ENCODE measurements at places on chromosomes 4 and X. TPM values are rescaled to one million over a fixed set of nuclear protein-coding genes. Genes with fewer than 3 reads are reported as not detected.
A peak's percentile ranks its signal among the peaks of the same experiment; 100 is the strongest.

Gene PABPC1L2A
- total RNA-seq = not detected

Gene PTCHD1
- 0.08 TPM for total RNA-seq

Gene RIBC1
- 0.79 TPM for total RNA-seq

Gene PPBP
- total RNA-seq = not detected

Gene HMX1
- total RNA-seq = not detected

- DNase-seq = no peak
Observed at GRCh38 chr4:26152056-26152455, 168.8 kb upstream of the RBPJ start.

GRCh38 chr4:108851366-108851765, 88.5 kb upstream of the ETNPPL start:
- DNase-seq = no peak

DNA sequence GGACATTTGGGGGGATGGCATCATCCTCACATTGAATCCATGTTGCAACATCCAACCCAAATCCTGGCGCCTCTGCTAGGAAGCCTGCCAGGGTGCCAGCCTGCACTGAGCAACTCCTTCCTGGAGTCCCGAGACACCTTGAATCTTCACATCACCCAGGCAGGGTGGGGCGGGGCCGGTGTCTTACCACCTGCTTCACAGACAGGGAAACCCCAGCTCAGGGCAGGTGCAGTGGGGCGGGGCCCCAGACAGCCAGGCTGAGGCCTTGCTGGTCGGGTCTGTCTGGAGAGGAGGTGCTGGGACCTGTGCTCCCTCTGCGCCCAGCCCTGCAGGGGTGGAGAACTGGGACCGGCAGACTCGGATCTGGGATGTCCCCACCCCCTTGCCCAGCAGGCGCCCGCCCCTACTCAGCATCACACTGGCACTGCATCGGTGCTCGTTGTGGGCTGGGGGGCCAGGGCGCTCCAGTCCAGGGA, 31.5 kb upstream of the HTRA3 start:
- DNase-seq = no peak

- no peak for DNase-seq
Observed at GRCh38 chrX:150164971-150165600, 198.0 kb upstream of the MAMLD1 start.

GRCh38 chrX:119728487-119728886, 29.9 kb upstream of the SOWAHD start:
- DNase-seq = no peak

DNA sequence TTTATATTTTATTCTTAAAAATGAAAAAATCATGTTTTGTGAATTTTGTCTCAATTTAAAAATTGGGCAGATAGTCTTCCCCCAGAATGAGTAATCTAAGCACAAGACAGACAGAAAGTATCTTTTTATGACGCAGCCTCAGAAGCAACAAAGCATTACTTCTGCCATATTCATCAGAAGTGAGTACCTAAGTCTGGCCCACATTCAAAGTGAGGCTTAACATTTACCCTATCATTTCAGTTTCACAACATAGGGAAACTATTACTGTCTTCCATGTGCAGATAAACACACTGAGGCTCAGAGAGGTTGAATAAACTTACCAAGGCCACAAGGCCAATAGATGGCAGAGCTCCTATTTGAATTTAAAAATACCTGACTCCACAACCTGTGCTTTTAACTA, 4.4 kb upstream of the PRDX4 start:
- DNase-seq = no peak

DNA sequence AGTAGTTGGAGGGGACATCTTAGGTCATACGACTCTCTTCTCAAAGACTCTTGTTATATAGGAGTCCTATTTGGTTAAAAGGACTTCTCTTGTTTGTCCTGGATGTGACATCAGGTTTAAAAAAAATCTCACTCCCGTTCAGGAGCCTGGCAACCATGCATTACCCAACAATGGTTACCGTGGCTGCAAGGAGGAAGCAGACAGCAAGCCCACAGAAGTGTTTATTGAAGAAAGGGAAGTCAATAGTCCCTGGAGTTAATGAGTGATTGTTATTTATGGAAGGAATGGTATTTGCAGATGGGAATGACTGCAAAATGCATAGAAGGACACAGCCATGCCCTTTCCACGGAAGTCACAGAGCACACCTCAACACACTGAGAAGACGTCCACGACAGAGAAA, 75.9 kb upstream of the ENPP6 start:
- DNase-seq = no peak

GRCh38 chr4:7422151-7422897, 12.4 kb downstream of the PSAPL1 start:
- no peak for DNase-seq

DNA sequence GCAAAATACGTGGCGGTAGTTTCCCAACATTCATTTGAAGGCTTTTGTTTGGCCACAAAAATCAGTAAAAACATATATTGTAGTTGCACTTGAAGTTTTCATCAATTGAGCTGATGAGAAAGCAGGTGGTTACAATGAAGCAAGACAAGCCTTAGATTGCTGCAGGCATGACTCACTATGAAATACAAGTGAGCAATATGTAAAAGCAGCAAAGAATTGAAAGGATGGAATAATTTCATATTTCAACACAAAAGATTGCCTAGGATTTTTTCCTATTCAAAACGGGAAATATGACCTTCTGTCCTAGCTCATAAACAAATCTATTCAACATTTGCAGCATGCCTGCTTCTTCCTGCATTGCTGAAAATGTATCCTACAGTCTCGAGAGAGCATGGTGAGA, 190.9 kb upstream of the BANK1 start:
- no peak for DNase-seq

GRCh38 chr4:22345678-22346077, 170.2 kb downstream of the ADGRA3 start:
- DNase-seq = no peak

DNA sequence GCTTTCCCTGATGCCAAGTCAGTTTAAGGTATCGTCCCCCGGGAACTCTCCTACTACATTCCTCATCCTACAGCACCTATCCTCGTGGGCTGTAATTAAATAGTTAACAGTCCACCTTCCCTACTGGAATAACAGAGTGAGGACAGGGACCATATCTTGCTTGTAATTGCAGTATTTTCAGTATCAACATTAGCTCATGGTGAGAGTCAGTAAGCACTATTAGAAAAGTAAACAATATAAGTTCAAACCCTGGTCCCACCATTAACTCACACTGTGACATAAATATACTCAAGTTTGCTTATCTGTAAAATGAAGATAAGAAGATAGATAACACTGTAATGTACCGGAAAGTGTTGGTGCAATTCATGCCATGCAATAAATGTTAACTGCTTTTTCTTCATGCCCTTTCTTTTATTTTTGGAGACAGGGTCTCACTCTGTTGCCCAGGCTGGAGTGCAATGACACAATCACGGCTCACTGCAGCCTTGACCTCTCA, 61.3 kb downstream of the SH3RF1 start:
- DNase-seq = no peak

DNA sequence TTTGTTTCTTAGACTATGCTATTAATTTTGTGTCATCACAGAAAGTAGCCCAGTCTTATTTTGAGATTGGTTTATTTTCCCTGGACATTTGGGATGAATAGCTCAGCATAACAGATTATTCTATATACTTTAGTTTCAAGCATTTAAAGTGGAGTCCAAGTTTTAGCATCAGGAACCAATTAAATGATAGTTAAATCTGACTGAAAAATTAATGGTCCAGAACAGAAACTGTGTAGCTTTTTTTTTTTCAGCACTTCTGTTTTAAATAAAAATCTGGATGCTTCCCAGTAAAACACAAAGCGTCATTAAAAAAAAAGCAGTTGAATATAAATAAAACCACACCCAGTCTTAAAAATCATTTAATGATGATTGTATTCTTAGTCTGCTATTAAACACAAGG, 59.4 kb upstream of the PITX2 start:
- DNase-seq = no peak

DNA sequence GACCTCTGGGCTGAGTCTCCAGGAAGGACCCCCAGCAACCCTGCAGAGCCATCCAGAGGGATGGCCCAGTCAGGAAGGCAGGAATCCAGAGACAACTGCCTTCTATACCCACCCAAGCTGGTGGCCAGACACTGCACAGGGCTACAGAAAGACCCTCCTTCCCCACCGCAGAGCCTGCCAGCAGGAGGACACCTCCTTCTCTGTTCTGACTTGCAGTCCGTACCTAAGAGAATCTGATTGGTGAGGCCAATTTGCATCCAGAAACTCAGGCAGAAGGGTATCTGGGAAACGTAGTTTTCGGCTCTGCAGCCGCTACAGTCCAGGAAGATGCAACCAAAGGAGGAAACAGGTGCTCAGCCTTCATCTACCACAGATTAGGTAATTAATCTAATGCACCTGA, 155.4 kb upstream of the FRG1 start:
- DNase-seq = no peak

DNA sequence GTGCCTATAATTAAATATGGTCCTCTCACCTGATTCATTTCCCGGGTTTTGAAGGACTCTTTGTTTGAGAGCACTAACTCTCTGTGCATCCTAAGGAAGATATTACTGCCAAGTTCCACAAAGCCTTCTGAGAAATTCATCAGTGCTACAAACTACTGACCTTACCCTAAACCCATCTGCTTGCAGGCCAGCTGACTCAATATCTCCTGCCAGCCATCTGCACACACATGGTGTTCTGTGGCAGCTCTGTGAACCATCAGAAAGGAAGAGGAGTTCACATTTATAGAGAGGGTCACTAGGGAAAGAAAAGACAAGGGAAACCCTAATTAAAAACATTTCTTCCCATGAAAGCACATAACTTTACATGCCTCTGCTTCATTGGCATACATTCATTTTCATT, 156.7 kb downstream of the ATP10D start:
- peak; percentile 29 for DNase-seq

DNA sequence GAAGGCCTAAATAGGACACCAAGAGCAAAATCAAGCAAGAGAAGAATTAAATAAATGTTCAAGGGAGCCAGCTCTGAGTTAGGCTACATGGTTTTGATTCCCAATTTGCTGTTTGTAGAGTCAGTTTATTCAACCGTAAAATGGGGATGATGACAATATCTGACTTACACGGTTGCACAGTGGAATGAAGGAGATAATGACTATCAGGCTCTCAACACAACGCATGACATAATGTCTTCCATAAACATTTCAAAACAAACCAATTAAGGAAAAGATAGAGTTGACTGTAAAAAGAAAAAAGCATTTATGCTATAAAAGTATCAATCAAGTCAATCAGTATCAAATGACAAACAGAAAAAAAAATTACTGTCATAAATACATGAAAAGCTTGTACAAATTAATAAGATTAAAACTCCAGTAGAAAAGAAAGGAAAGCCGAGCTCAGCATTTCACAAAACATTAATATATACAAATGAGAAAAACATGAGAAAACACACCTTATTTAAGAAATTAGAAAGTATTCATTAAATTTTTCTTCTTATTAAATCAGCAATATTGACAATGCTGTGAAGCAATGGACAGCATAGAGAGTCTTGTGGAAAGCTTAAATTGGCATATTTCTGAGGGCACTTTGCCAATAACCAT, 179.0 kb downstream of the SCFD2 start:
- DNase-seq = no peak

- no peak for DNase-seq
Observed at GRCh38 chr4:170014359-170015011, 11.7 kb downstream of the MFAP3L start.

GRCh38 chrX:31894152-31894551, 822.3 kb upstream of the FTHL17 start:
- no peak for DNase-seq

- no peak for DNase-seq
Observed at GRCh38 chr4:1402021-1402515, 4.2 kb downstream of the NKX1-1 start.

DNA sequence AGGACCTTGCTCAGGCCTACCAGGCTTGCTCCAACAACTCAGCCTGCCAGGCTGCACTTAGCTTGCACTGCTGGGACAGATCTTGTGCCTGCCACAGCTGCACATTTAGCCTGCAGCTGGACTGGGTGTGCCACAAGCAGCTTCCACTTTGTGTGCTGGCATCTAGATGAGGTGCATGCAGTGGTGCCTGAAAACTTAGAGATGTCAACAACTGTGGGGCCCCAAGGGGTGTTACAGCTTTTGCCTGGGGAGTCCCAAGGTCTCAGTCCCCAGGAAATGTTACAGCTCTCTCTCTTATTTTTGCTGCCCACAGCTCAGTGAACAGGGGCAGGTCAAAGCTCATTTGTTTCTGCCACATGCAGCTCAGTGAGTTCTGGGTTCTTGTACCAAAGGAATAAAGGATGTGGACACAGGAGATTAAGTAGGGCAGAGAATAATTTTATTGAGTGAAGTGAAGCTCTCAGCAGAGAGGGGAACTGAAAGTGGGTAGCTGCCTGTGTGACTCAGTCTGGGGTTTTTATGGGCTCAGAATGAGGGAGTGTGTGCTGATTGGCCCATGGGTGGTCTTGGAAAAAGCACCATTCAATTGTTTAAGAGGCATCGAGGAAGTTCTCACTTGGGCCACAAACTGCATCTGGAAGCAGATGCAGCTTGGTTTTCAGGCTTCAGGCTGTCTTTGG, 828.3 kb downstream of the TECRL start:
- DNase-seq = no peak
